ENCODE measurements at places on chromosomes 4 and X.

DNA sequence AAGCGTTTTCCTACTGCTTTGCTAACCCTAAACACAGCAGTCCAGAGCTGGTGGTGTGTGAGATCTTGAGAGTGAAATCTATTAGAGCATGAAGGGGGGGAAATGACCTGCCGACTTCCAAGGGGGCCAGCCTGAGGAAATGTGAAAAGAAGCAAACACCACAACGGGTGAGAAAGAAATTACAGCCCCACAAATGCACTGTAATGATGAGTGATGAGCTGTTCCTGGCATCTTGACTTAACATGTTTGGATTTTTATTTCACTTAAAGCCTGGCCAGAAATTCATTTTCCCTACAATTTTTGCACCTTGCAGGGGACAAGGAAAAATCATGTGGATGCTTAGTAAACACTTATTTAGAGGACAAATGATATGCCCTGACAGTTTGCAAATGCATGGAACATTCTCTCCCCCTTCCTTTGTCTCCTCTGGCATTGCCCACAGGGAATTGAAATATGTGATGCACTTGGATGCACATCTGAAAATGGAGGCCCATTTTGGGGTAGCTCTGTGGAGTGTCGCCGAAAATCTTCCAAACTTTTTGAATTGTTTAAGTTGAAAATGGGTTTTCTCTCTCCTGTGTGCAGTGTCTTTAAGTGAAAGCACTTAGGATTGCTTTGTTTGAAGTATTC is 84.3 kb upstream of the TMEM150C start:
- no peak for DNase-seq

GRCh38 chr4:70518269-70518668 is at the start of gene AMTN:
Gene AMTN (plus strand): TSS chr4:70518569. CDS start chr4:70518778, 209 bp downstream.
- DNase-seq = no peak

DNA sequence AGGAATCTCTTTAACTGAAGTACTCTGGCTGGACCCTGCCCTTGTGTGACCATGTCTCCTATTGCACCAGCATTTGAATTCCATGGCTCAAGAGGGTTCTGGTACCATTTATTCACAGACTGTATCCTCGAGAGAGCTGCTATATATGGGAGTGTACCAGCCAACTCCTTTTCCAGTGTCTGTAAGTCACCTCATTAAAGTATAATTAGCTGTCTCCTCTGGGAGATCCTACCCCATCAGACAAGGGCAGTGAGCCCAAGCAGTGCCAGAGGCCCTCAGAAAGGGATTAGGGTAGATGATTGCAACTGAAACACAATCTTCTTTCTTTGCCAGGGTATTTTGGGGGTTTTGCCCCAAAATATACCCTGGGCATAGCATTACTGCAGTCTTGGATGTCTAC is 31.6 kb downstream of the GNL3L start:
- no peak for DNase-seq

GRCh38 chrX:9955506-9955905 is 11.7 kb upstream of the CLDN34 start:
- DNase-seq = no peak

GRCh38 chrX:150767475-150768131 is 74.4 kb downstream of the MTMR1 start:
- DNase-seq = no peak

GRCh38 chrX:77969538-77969937 is at the start of gene PGAM4:
Gene PGAM4 (minus strand): TSS chrX:77969638. CDS start chrX:77969638, 0 bp downstream.
- no peak for DNase-seq

DNA sequence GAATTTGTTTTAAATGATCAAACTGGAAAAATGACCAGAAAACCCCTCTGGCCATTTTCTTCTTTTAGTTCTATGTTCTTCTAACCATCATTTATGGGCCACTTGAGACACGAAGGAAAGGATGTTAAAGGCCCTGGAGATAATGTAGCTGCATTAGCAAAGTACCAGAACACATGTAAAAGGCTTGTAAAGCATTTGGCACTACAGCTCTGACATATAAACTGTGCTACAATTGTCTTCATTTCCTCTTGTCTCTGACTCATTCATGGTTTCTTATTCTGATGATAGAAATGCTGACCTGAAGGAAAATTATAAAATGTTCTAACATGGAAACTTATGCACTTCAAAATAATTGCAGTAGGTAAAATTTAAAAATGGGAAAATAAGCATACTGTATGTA is 388.7 kb downstream of the FAT4 start:
- no peak for DNase-seq

GRCh38 chr4:40466789-40467188 is 131.7 kb downstream of the CHRNA9 start:
- DNase-seq = no peak

Data from activated CD8-positive, alpha-beta memory T cell treated with anti-CD3 and anti-CD28 coated beads for 4 hours (primary cell).